ENCODE measurements at places on chromosomes 5 and 9.

- DNase-seq, result no peak
These were observed 81.6 kb downstream of the ADAMTS16 start for GRCh38 chr5:5221724-5222123.

DNA sequence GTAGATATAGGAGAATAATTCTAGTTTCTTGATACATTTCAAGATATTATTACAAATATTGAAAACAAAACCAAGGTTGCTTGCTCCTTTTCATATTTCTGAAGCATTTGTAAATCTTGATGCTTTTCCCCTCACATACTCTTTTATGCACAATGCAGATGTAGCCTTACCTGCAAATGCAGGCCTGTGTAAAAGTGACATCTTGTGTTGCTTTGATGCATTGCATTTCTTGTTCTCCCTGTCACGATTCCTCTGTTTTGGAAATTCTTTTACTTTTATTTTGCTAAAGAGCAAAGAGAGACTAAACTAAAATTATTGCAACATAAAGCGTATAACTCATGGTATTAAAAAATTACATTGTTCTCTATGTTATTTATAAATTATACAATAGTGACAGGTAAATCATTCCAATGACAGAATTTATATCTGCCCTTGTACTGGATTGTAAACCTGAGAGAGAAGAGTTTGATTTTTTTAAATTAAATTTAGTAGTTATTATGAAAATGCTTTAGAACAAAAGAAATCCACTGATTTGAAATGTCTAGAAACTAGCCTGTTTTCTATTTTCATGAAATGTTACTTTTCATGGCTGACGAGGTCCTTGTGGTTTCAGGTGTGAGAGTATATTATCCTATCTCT is 970.0 kb downstream of the MAT2B start:
- DNase-seq, result no peak

DNA sequence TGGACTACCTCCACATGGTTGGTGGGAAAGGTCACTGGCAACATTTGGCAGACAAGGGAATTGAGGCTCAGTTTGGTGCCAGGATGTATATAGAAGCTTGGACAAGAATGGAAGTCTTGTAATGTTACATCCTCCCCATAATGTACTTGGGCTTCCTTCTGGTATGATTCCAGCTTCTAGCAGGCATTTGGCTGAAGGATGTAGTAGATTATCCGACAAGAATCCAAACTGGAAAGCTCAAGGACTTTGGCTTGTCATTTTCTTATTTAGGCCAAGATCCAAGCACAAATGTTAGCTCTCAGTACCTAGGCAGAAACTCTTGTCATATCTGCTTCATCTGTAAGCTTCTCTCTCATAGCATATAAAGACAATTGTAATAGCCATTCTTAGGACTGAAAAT is 209.1 kb downstream of the MAPKAP1 start:
- DNase-seq, result no peak

DNA sequence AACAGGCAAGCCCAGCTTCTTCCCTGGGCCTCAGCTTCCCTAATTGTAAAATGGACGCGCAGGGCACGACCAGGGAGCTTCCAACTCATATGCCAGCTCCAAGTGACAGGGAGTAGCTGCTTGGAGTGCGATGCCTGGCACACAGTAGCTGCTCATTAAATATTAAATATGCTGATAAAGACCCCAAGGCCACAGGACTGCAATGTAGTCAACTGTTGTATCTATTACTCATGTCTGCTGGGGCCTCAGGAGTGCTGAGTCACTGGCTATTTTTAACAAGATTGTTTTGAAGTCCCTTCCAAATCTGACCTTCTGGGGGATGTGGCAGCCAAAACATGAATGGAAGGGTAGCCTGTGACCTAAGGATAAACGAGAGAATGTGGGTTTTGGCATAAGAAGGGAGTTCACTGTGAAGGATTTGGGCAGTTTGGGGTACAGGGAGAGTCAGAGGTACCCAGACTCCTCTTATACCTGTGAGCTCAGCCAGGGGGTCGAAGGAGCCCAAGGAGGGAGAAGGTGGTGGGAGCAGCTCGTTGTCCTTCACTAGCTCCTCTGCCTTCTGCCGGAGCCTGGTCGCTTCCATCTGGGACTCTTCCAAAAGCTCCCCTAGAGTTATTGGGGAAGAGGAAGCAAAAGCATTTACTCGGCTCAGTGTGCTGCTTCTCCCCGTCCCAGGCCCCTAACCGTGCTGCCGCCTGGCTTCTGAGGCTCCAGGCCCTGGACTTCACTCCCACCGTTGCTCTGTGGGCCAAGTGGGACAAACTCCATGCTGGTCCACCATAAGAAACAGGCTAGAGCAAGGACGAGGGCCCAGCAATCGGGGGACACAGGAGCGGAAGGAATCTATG is 17.5 kb downstream of the TNIP1 start:
- no peak for DNase-seq

DNA sequence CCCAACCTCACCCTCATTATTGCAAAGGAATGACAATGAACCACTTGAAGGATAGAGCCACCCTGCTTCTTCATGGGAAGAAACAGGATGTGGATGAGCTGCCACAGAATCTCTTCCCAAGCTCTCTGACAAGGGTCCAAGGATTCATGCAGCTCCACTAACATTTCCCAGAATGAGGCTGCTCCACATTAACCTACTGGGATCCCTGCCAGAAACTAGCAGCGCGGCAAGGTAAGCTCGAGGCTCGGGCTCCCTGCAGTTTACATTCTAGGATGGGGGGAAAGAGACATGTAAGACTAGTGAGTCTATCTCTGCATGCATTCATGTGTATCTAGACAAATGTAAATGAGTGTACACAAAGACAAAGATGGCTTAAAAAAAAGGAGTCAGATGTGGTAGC is 12.1 kb downstream of the DCAF12 start:
- no peak for DNase-seq

GRCh38 chr9:86434039-86434726 is 80.0 kb upstream of the TUT7 start:
- no peak for DNase-seq

DNA sequence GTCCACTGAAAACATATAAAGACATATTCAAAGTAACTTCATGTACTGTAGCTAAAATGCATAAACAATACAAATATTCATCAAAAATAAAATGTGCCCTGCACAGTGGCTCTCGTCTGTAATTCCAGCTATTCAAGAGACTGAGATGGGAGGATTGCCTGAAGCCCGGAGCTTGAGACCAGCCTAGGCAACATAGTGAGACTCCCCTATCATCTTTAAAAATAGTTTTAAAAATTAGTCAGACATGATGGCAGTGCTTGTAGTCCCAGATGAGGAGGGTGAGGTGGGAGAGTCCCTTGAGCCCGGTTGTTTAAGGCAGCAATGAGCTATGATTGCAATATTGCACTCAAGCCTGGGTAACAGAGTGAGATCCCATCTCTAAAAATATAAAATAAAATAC is 534.1 kb downstream of the ANXA1 start:
- no peak for DNase-seq

DNA sequence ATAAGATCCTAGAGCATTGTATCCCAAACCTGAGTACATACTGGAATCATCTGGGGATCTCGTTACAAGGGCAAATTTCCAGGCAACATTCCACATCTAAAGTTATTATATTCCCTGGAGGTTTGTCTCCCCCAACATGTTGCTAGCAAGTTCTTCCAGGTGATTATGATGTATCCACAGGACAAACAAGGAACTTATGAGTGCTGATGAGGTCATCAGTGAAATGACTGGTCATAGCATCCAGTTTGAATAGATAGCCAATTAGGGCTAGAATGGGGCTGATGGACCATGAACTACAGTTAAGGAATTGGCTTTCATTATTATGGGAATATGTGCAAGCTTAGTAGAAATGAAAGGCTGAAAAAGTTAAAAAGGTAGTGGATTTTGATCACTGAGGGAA is 115.2 kb downstream of the CWC27 start:
- no peak for DNase-seq

GRCh38 chr5:105508519-105508918 is 1945.9 kb upstream of the NUDT12 start:
- DNase-seq, result no peak
